Endothelial cell (in vitro differentiated cells): ENCODE measurements at places on chromosomes 11 and 22. TPM values are rescaled to one million over a fixed set of nuclear protein-coding genes. Genes with fewer than 3 reads are reported as not detected.

DNA sequence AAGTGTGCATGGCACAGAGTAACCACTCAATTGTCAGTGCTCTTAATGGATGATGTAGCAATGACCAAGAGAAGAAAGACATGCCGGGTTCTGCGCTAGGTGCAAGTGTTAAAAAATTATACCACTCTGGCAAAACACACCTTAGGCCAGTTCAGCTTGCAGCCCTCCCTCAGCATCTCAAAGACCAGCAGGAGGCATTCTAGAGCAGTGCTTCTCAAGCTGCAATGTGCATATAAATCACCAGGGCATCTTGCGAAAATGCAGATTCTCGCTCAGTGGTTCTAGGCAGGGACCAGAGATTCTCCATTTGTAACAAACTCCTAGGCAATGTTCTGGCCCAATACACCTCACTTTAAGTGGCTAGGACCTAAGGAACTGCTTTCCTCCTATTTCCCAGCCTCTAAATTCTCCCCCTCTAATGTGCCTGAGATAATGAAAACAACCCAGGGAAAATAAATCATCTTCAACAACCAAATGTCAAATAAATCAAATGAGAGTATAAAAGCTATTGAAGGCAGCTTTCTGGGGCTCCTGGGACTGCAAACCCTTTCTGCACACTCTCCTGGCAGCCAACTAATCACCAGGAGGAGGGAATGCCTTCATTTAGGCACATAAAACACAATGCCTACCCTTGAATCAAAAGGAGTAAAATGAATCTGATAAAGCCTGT is 337.2 kb upstream of the API5 start:
- no peaks in the 10 kb centered on the region for H3K36me3 ChIP-seq
- no peak overlapping the region for H3K4me3 ChIP-seq
- no peak overlapping the region for H3K27ac ChIP-seq
- peaks cover 2% of the 10 kb centered on the region for H3K27me3 ChIP-seq
- DNase-seq, result no peak

- H3K27ac ChIP-seq, result no peak overlapping the region
- H3K4me1 ChIP-seq, result peaks cover 5% of the 10 kb centered on the region
- H3K27me3 ChIP-seq, result peaks cover 9% of the 10 kb centered on the region
- H3K36me3 ChIP-seq, result no peaks in the 10 kb centered on the region
- no peak overlapping the region for H3K4me3 ChIP-seq
Measured at GRCh38 chr22:38423512-38424503, 31.2 kb downstream of the KCNJ4 start.

DNA sequence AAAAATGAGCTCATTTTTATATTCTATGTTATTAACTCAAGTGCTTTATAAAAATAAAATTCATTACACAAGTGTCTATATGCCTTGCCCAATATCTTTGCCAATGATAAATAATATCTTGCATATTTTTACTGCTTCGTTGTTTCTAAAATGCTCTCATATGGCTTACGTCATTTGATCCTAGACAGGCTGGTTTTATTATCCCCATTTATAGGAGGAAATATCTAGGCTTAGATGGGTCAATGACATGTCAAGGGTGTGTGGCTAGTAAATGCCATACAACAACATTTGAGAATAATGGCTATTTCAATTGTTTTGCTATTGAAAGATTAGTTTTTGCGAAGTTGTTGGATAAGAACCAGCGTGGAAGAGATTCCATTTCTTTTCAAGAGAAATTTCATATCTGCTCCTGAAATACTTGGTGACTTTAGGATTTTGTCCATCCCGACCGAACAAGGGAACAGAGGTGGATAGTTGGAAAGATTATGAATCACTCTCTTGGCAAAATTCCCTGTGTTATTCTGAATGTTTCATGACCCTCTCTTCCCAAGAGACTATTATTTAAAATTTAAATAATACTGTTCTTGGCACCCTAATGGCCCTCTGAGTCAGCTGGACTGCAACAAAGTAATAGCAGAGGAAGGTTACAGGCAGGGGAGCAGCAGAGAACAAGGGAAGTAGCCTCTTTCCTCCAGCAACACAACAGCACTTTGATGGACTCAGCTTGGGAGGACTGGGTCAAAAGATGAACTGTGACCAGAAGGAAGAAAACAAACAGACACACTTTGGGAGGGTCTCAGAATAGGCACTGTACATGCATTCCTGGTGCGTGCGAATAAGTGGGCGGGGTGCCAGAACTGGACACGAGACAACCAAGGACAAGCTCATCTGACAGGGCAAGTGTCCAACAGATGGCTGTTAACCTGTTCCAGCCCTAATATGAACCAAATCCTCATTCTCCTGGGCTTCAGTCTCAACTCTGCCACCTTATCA is 94.5 kb downstream of the ME3 start:
- no peak overlapping the region for H3K4me3 ChIP-seq
- peaks cover 20% of the 10 kb centered on the region for H3K4me1 ChIP-seq
- H3K27ac ChIP-seq, result no peak overlapping the region
- no peaks in the 10 kb centered on the region for H3K36me3 ChIP-seq

Gene NXPE1
- total RNA-seq, result not detected
